ENCODE measurements at places on chromosomes 7 and 10. TPM values are rescaled to one million over a fixed set of nuclear protein-coding genes. Genes with fewer than 3 reads are reported as not detected.

DNA sequence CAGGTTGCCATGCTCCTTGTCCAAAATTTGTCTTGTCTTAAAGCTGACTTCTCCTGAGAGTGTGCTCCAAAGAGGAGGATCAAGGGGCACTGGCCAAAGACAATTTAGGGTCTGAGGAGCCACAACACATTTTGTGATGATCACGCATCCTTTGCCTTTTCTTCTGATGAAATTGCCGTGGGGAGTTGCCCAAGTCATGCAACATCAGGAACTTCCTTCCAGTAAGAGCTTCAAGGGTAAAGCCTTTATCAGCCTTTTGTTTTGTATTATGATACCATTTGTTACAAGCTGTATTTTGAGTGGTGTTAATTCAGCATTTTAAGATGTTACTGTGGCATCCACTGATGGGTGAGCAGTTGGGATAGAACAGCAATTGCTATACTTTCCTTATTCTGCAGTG lies 131.2 kb upstream of the MKI67 start:
- DNase-seq, result no peak

DNA sequence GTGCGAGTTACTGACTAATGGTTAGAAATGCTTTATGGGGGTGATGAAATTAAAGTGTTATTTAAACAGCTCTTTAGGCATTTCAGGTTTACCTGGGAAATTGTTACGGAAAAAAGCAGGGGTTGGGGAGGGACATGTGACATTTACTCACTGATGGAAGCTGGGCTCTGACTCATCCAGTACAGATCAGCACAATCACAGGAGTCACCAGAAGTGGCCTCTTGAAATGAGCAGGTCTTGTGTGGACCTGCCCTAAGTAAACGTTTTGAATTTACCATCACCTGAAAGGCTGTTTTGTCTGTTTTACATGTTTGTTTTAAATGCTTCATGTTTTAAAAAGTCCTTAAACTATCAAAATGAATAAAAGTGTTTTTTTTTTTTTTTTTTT lies 2.3 kb downstream of the GLRX3 start:
- DNase-seq, result no peak

SH2D4B gene
- total RNA-seq, result not detected

DLX6 gene
- not detected for total RNA-seq

SLC39A12 gene
- not detected for total RNA-seq

- no peak for DNase-seq
Observed at GRCh38 chr7:46671108-46671769, 750.2 kb upstream of the IGFBP3 start.

DNA sequence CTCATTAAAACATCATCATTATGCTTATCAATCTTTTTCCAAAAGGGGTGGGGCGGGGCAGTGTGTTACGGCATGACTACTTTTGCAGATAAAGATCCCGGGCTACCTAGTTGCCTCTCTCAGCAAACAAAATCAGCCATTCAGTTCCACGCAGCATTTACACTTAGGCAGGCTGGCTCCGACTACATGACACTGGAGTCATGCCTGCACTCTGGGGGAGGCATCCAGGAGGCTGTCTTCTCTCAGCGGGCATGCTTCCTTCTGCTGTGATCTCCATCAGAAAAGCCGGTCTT lies 193.9 kb upstream of the TCF7L2 start:
- no peak for DNase-seq

DNA sequence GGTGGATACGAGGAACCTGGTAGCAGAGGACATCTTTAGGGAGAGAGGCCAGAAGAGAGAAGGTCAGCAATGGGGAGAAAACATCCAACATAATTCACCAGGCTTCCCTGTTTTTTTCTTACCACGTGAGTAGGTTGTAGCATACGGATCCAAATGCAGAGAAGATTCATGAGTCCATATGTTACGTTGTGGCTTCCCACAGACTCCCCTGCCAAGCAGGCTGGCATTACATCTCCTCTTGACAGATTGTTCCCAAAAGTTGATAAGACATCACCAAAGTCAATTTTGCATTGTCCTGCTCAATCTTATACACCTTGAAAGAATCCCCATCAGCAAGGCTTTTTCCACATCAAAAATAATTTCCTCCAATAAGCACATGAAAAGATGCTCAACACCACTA lies 39.7 kb downstream of the DRGX start:
- DNase-seq, result no peak
